NCI-H187 (cell line): ENCODE measurements at places on chromosomes 4 and X.

- DNase-seq, result no peak
These were observed 42.5 kb downstream of the RTL9 start for GRCh38 chrX:110401135-110401534.

GRCh38 chr4:87805971-87806370, 6.6 kb downstream of the IBSP start:
- no peak for DNase-seq

DNA sequence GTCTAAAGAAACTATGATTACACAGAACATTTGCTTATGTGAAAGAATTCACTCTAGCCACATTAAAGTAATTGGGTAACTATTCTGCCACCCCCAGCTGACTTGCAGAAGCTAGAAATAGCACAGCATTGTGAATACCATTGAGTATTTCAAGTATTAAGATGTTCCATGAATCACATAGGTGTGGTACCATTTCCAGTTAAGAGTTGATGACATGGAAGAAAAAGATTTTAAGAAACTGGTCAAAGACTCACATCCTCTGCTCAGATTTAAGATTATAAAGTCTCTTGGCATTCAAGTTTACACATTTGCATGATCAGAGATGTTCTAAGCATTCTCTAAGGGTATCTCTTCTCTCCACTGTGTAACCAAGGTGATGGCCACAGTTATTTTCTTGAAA, 287.5 kb downstream of the CAMK2D start:
- no peak for DNase-seq

DNA sequence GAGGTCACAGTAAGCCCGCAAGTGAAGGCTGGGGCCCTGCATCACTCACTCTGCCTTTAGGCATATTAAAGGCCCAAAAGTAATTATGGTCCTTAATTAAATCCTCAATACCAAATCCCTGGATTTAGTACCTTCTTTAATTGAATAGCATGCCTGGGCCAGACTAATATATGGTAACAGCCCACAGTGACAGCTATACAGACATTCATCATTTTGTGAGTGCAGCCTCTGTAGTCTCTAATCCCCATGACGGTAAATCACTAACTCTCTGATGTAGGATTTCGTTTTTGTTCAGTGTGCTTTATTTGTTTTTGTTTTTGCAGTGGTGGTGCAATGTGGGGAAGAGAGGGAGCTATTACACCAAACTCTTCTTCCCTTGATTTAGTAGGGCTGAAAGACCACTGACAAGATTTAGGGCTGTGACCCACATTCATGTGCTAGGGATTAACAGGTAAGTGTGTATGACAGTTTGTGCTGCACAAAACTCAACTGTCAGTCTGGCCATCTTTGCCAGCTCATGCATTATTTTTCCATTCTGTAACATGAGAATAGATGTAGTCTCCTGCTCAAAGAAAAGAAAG, 60.6 kb upstream of the SLC39A8 start:
- no peak for DNase-seq
